Activated CD8-positive, alpha-beta memory T cell treated with anti-CD3 and anti-CD28 coated beads for 24 hours (primary cell): ENCODE measurements at places on chromosomes 3 and 15.

DNA sequence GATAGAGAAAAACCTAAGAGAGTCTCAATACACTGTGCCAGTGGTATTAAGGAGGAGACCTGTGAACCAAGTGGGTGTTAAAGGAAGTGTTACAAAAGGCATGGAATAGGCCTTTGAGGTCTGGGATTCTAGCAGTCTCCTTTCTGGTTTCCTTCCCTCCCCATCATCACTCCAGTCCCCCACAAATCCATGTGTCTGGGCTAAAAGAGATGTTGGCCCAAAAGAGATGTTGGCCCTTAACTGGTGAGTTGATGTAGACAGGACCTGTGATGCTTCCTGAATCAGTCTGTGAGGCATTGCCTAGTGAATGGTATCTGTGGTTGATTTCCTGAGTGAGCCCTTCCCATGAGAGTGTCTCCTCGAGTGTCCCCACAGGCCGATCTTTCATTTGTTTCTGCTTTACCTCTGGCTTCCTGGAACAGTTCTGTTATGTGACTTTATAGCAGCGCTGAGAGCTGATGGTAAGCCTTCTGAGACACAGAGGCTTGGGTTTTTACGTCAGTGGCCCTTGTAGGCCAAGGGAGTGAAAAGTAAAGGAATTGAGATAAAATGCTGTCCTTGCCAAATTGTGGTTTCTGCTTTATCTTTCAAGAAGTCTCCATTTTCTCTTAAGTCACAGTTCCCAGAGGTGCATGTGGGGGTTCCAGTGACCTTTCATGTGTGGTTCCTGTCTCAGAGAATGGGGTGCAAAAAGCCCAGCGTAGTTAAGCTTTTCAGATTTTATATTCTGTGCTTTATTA is 87.8 kb downstream of the KLHL25 start:
- DNase-seq, result no peak

- DNase-seq, result peak; percentile 50
Observed at GRCh38 chr15:75062706-75063105, 39.3 kb downstream of the PPCDC start.

DNA sequence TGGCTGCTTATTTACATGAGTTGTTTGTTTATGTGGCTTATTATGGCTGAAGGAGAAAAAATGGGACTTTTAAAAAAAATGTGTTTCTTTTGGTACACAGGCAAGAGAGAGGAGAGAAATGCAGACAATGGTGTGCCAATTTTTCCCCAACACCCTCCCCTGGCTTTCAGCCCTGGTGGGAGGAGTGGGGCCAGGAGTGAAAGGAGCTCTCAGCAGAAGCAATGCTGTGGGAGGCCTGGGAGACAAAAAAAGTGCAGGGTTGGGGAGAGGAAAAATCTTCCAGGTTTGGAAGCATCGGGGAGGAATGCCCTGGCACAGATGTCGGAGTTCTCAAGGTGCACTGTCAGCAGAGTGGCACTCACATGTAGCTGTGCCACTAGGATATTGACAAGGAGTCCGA is 117.7 kb upstream of the FOXB1 start:
- DNase-seq, result no peak

GRCh38 chr3:42686832-42687650 is 1.7 kb downstream of the KLHL40 start:
- no peak for DNase-seq

DNA sequence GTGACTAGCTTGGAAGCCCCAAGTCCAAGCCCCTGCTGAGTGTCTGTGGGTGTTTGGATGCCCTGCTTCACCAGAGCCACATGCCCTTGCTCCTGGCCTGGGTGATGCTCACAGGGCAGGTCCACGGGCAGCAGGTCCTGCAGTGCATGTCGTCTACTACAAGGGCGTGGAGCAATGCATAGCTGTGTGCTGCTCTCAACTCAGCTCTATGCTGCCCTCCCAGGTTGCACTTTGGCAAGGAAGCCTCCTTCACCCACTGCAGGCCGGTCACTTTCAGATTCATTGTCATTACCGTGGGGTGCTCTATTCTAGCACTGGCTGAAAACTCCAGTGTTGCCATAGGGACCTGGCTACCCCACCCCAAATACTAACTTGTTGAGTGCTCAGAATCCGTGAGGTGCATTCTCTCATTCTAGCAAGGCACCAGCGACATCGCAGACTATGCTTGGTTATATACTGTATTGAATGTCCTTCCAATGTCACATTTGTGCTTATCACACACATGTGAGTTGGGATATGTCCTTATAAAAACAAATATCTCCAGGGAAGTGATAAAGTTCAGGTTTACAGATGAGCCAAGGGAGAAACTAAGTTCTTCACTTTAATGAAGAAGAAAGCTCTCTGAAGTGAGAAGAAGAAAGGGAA is 51.8 kb downstream of the GRAMD1C start:
- no peak for DNase-seq

GRCh38 chr3:46586738-46587246 is 20.7 kb upstream of the LRRC2 start:
- no peak for DNase-seq
